Inflammatory macrophage (primary cell): ENCODE measurements at places on chromosomes 1 and 21.

- no peak for DNase-seq
These were observed at the start of gene CNR2 for GRCh38 chr1:23913212-23913880. Gene CNR2 (minus strand): TSS chr1:23913362. CDS start chr1:23875617, 37,745 bp downstream.

- DNase-seq, result no peak
These were observed 127.8 kb downstream of the OSBPL9 start for GRCh38 chr1:51744506-51745303.

- peak; percentile 46 for DNase-seq
These were observed 110.4 kb downstream of the SYT2 start for GRCh38 chr1:202599669-202600431.

GRCh38 chr1:37265786-37266667, 208.4 kb upstream of the ZC3H12A start:
- no peak for DNase-seq

DNA sequence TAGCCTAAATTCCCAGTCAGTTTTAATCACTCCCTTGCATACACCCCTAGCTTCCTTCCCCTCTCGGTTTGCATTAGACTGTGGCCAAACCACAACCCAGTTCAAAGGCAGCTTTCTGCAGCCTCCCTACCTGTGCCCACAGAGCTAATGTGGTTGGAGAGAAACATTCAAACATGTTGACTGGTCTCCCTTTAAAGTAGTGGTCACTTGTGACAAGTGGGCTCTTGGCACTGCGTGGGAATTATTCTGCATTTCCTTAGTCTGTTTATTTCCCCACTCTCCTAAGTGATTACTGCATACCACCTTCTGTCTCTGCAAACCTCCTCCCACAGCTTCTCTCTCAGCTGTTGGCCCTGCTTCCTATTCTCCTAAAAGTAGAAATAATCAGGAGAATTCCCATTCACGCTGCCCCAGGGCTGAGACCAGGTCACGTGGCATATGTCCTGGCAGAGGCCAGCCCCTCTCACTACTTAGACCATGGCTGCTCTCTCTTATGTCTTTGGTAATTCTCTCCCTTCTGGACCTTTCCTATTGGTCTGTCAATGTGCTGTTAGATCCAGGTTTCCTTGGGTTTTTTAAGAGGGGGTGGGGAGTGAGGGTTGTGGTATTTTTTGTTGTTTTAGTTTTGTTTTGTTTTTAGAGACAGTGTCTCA, 38.4 kb upstream of the CD101 start:
- DNase-seq, result peak; percentile 84
